ENCODE measurements at places on chromosomes 2 and 18. TPM values are rescaled to one million over a fixed set of nuclear protein-coding genes. Genes with fewer than 3 reads are reported as not detected.

DNA sequence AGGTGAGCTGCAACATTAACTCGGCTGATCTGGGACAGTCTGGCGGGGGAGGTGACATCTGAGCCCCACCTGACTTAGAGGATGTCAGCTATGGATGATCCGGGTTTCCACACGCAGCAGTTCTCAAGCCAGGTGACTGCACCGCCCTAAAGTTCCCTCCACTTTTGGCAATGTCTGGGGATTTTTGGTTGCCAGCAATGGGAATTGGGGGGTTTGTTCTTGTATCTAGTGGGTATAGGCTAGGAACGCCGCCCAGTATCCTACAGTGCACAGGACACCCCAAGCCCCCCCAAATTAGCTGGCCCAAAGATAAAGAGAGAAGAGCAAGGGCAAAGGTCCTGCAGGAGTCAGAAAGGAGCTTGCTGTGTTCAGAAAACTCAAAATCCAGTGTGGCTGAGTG is 544 bp upstream of the AGFG1 start:
- DNase-seq, result no peak

DNA sequence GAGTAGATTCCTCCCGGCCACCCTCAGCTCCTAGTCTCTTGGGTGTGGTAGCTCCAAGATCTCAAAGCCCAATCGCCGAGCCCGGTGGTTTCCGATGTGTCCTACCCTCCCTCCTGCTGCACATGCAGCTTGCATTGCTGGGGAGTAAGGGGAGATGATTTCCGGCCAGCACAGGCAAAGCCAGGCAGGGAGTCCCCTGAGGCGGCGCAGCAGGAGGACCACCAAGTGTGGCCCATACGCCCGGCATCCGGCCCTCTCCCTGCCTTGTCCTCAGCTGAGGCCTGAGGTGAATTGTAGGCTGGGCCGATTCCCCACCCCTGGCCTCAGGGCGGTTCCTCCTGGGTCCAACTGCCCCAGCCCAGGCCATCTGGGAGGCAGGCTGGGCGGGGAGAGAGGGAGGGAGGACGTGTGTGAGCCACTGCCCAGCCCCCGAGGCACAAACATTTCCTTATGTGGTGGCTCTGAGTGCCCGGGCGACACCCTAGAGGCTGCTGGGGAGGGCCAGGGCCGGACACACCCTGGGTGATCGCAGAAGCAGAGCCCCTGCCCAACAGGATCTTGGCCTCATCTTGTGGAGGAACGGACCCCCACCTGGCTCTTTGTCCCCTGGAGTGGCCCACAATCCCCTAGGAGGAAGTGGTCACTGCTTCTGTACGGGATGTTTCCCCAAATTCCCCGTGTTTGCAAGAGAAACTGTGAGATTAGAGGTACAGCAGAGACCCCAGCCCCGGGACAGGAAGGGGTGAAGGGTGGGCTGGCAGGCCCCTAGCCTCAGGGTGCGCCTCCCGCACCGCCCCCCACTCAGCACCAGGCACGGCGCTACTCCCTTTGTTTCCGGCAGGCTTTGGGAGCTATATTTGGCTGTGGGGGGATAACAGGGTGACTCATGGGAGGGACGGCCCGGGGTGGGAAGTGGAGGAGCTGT is 41.9 kb upstream of the PTMA start:
- no peak for DNase-seq

- DNase-seq, result no peak
Measured at GRCh38 chr2:8767324-8767723, 70.1 kb downstream of the KIDINS220 start.

DNA sequence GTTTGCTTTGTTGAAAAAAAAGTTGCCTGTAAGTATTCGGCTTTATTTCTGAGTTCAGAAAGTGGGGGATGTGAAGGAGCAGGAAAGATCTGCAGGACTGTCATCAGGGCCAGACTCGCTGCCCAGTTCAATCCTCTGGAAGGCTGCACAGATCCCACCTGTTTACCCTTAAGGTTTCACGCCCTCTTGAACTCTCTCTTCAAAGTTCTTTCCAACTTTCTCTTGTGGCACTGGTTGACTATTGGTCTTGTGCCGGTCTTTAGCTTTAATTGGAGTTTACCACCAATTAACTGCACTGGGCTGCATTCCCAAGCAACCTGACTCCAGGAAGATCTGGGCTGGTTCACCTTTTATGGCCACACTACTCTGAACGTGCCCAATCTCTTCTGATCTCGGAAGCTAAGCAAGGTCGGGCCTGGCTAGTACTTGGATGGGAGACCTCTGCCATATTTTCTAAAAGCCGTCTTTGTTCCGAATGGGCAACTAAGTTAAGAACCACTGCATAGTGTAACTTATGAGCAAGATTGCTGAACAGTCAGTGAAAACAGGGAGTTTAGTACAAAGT is 495.0 kb downstream of the DPP10 start:
- no peak for DNase-seq

- DNase-seq, result no peak
Measured at GRCh38 chr2:98517636-98518035, 73.0 kb downstream of the INPP4A start.

DNA sequence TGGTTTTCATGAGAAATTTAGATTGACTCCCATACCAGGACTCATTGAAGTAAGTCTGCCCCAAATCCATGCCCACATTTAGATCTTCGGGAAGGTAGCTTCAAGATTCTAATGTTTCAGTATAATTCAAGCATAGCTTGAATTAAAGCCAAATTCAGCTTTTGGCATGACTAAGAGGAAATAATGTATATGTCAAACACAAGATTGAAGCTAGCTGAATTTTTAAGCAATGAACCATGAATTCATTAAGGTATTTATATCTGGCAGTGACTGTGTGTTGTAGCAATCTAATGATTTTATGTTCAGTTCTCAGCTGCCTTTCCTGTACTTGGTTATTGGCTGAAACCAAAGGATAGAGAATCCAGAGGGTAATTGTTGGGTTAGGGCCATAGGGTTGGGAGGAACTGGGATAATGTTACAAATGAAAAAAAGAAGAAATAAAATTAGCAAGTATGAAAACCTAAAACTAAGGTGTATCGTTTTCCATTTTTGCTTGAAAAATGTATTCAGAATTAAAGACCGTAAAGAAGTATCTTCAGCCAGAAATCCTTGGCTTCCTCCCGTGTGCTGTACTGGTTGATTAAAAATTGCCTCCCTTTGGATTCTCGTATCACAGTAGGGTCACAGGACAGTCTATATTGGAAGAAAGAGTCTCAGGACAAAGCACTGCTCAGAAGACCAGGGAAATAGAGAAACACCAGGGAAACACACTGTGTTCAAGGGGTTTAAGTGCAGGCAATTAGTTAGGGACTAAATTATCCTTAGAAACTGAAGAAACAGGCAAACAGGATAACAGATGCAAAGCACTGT is 119.0 kb upstream of the FN1 start:
- no peak for DNase-seq

DNA sequence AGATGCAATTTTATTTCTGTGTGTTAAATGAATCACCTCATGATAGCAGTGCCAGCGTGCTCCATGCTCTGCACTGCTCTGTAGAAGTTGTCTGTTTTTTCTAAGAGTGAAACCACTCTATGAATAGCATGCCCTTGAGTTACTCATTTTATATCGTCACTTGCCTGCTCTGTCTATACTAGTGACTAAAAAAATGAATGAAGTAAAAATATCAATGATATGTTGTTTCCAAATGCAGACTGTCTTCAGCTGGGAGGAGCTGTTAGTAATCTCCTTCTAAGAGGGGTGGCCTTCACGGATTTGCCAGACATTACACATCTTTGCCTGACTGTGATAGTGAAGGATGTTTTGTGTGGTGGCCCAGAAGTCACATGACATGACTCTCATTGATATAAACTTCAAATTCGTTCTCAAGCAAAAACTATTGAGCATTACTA is 852.1 kb downstream of the CNTNAP5 start:
- no peak for DNase-seq

GRCh38 chr2:200026332-200027230 is 71.2 kb downstream of the MAIP1 start:
- DNase-seq, result no peak

The ZC3H8 gene
- 17.5 TPM for polyA plus RNA-seq

The ACVR2A gene
- 25.3 TPM for polyA plus RNA-seq

The PID1 gene
- 5.7 TPM for polyA plus RNA-seq

The TWIST2 gene
- 4.0 TPM for polyA plus RNA-seq

Data from right renal cortex interstitium (tissue), 3 donors.